GM12878 (cell line): ENCODE measurements at places on chromosomes 11 and 22. TPM values are rescaled to one million over a fixed set of nuclear protein-coding genes. Genes with fewer than 3 reads are reported as not detected.

Gene TRIM34
- polyA plus RNA-seq = 17.8 and 19.7 TPM in 2 replicates

Gene DCDC1
- not detected in 2 replicates for polyA plus RNA-seq

Gene TYR
- polyA plus RNA-seq = not detected in 2 replicates

Gene APOBEC3C
- polyA plus RNA-seq = 269 and 271 TPM in 2 replicates

Gene CDC42BPG
- 0.04 TPM in 1 of 2 replicates, not detected in the other for polyA plus RNA-seq

Gene SPDYC
- polyA plus RNA-seq = not detected in 2 replicates

Gene ENTHD1
- not detected in 2 replicates for polyA plus RNA-seq

Gene LGR4
- not detected in 2 replicates for polyA plus RNA-seq

Gene GDPD5
- 1.9 TPM in 2 replicates for polyA plus RNA-seq

Gene DDB1
- polyA plus RNA-seq = 236 and 250 TPM in 2 replicates

Gene HORMAD2
- not detected in 2 replicates for polyA plus RNA-seq

Gene ZMAT5
- 38.1 TPM in 2 replicates for polyA plus RNA-seq

Gene ADAMTS15
- polyA plus RNA-seq = not detected in 2 replicates

Gene C1QTNF4
- 0.20 TPM in 1 of 2 replicates, not detected in the other for polyA plus RNA-seq

Gene PMM1
- polyA plus RNA-seq = 22.7 and 22.8 TPM in 2 replicates

Gene ADSL
- polyA plus RNA-seq = 192 and 203 TPM in 2 replicates

Gene UBQLNL
- polyA plus RNA-seq = 0.10 and 0.13 TPM in 2 replicates

Gene TNNT3
- polyA plus RNA-seq = not detected in 2 replicates

Gene CBLIF
- not detected in 2 replicates for polyA plus RNA-seq

Gene LRRN4CL
- polyA plus RNA-seq = not detected in 2 replicates

Gene NPAS4
- polyA plus RNA-seq = not detected in 2 replicates

Gene SDHAF2
- polyA plus RNA-seq = 93.5 and 98.9 TPM in 2 replicates
